Endodermal cell (in vitro differentiated cells): ENCODE measurements at places on chromosomes 1 and 21.

GRCh38 chr21:40373761-40374160 lies 473.2 kb downstream of the DSCAM start:
- no peak for DNase-seq

DNA sequence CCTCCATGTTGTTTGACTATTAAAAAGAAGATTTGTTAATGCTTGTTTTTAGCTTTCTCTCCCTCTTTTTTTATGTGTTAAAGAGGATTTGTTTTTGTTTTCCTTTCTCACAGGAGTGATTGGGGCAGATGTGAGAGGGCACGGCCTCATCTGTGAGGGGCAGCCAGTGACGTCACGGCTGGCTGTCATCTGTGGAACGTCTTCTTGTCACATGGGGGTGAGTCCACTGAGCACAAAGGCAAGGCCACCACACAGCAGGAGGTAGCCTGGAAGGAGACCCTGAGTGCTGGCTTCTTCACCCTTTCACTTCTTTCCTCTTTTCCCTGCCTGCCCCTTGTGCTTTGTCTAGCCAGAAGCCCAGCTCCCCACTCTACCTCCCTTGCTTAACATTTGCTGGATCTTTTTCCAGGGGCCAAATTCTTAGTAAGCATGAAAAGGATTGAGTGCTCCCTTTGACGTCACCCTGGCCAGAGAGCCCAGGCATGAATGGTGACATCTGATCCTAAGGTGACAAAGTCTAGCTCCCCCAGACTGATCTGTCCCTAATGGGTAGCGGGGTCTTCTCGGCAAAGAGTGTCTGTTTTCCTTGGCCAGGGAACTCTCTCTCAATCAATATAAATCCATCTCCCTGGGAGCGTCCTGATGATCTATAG lies 257.2 kb downstream of the FGGY start:
- DNase-seq = no peak

DNA sequence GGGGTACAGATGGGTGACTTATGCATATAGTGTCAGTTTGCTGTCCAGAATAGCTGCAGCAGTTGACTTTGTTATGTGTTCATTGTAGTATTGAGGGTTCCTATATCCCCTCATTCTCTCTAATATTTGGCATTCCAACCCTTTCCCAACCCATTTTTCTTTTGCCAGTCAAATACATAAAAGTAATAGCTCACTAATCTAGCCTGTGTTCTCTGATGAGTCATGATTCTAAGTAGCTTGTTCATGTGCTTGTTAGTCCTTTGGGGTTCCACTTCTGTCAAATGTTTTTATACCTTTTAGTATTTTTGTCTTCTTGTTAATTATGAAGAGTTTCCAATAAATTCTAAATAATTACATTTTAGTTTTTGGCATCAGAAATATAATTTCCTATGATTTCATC lies 99.2 kb upstream of the MROH9 start:
- no peak for DNase-seq

DNA sequence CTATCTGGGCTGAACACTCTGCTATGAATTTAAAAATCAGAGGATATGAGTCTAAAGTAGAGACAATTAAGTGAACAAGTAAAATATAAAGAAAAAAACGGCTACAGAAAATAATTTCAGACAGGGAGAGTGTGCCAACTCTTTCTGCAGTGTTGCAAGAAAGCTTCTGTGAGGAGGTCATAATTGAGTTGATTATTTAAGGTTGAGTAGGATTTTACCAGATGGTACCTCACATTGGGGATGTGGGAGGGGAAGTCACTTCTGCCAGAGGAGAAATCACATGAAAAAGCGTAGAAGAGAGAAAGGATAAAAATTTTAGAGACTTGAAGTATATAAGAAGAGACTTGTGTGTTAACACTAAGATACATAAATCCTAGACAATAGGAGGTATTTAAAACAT lies 238.0 kb upstream of the NCAM2 start:
- no peak for DNase-seq
